ENCODE measurements at places on chromosomes 2 and 18. TPM values are rescaled to one million over a fixed set of nuclear protein-coding genes. Genes with fewer than 3 reads are reported as not detected.

PAX8 gene
- total RNA-seq = 0.69 TPM

SAG gene
- 1.4 TPM for total RNA-seq

PRSS56 gene
- total RNA-seq = 1.6 TPM

RAB6C gene
- total RNA-seq = 2.5 TPM

GALR1 gene
- total RNA-seq = 7.8 TPM

MAL gene
- not detected for total RNA-seq

SLC14A1 gene
- total RNA-seq = 5.1 TPM

UPP2 gene
- total RNA-seq = 0.69 TPM
